ENCODE measurements at places on chromosomes 5 and 9. TPM values are rescaled to one million over a fixed set of nuclear protein-coding genes. Genes with fewer than 3 reads are reported as not detected.

The LCN15 gene
- not detected for total RNA-seq

The STK32A gene
- 3.5 TPM for total RNA-seq

GRCh38 chr5:125179612-125180011, 433.2 kb upstream of the ZNF608 start:
- DNase-seq: no peak

DNA sequence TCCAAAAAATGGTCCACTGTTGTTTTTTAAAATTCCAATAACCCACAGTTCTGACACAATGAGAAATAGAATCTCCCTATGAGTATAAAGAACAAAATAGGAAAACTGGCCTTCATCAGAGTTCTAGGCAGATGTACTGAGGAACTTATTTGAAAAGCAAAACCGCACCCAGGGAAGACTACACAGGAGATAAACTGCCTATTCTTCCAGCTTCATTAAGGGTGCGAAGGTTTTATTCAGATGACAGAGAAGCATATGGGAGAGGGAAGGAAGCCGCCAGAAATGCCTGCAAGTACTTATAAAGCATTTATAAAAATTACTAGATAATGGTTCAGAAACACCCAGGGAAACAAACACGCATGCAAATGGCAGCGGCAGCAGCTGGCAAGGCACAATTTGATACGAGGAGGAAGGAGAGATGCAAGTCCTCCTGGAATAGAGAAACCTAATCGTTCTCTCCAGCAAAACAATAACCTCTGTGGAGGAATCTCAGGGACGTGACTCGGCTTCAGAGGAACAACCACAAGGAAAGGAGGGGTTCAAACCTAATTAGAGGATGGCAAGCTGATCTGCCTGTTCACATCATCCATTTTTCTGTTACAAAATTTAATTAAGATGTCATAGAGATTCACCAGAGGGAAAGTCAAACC, 9.0 kb downstream of the TTLL11 start:
- DNase-seq: no peak

DNA sequence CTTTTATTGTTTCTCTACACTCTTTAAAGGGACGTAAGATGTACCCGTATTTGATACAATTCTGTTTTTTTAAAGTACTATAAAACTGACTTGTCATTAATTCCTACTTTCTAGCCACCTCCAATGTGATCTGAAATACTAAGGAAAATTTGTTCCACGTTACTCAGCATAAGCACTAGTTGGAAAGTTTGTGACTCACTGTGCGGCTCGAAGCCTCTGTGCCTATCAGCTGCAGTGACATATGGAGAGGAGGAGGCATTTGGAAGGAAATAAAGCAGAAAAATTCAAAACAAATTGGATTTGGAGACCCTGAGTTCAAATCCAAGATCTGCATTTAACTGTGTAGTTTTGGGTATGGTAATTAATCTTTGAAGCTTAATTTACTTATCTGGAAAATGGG, 339.3 kb downstream of the BRINP1 start:
- DNase-seq: no peak

Data from breast epithelium (tissue), 4 donors.